ENCODE measurements at places on chromosomes 1 and 21.

DNA sequence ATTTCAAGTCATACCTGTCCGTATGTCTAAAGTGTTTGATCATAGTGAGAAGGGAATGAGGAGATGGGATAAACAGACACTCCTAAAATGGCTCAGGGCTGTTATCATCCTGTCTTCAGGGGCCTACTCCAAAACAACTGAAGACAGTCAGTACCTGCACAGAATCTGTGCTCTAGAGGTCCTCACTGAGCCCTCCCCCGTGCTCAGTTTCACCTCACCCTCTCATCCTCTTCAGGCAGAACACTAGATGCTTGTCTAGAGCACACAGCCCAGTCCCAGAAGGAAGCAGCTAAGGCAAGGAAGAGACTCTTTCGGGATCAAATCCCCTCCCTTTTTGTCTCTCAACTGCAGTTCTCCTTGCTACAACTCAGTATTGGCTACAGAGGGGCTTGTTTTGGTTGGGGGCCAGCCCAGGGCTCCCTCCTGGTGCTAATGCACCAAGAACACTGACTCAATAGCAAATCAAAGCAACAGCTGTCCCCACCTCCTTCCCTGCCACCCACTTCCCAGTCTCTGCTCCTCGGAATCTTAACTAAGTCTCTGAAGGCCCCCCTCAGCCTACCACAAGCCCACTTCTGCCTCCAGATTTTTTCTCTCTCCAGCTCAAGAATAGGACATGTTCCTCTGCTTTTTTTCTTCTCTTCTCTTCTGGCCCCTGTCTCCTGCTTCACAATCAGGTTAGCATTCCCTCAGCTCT is 10.1 kb downstream of the CADM3 start:
- no peak for DNase-seq

- no peak for DNase-seq
Measured at GRCh38 chr1:31648641-31649357, 4.1 kb upstream of the PEF1 start.

DNA sequence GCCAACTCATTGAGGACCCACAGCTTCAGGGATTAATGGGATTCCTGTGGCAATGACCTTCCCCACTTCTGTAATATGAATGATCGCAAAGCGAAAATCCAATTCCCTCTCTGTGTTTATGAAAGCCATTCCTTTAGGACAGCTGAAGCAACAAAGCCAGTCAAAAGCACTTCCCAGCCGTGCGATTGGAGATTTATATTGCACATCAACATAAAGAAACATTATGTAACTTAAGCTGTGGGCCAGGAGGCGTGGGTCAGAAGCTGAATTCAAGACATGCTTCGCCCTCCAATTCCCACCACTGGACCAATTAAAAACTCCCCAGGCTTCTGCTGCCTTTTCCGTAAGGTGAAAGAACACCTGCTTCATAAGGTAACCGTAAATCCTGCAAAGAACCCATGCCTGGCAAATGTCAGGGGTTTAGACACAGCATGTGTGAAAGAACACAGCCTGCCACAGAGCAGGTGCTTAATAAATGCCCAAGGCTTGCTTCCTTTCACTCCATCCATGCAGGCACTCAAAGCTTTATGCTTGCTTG is 138.9 kb upstream of the SOD1 start:
- no peak for DNase-seq

- DNase-seq: no peak
Measured at GRCh38 chr1:42013881-42014470, 95.3 kb upstream of the HIVEP3 start.

GRCh38 chr1:176032040-176032645 is 174.9 kb downstream of the COP1 start:
- no peak for DNase-seq

GRCh38 chr1:4696161-4696745 is 41.8 kb downstream of the AJAP1 start:
- no peak for DNase-seq

- peak; percentile 4 for DNase-seq
Measured at GRCh38 chr1:170562646-170563338, 30.8 kb downstream of the GORAB start.

DNA sequence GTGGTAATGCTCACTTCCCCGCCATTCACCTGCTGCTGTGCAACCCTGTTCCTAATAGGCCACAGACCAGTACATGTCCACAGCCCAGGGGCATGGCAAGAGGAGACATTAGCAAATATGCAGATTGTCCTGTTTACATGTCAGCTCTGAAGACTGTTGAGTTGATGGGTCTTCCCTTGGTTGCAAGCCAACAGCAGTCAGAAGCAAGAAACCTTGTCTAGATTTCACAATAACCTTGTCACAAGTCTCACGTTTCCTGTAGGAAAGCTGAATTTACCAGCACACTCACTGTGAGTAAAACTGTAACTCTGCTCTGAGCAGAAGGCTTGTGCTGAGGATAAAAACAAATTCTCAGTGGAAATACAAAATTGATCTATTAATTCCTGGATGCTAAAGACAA is 195.1 kb downstream of the HLX start:
- DNase-seq: no peak

DNA sequence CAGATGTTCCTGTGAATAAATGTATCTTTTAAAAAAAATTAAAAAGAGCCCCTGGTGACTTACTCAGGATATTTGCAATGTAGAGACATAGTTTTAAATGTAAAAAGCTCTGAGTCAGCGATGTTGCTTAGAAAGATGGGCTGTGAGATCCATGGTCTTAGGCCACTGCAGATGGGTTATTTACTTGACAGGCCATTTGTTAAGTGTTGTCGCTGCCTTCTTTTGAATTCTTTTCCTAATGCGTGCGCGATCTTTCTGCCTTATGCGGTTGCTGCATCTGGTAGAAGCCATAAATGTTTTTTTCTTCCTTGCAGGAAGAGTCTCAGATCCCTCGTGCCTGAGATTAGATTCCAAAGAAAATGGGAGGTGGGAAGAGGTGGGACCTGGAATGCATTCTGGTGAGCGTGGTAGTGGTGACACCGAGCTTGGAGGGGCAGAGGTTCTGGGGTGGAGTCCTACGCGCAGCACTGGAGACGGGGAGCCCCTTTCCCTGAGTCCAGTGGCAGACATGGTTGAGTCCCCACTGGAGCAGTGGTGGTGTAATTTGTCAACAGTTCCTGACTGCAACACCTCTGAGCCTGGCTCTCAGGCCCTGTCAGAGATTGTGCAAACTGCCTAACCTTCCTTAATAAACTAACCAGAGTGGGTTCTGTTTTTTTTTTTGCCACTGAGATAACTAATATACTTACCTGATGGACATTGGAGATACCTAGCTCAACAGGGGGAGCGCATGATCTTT is 197.2 kb downstream of the HHAT start:
- no peak for DNase-seq

DNA sequence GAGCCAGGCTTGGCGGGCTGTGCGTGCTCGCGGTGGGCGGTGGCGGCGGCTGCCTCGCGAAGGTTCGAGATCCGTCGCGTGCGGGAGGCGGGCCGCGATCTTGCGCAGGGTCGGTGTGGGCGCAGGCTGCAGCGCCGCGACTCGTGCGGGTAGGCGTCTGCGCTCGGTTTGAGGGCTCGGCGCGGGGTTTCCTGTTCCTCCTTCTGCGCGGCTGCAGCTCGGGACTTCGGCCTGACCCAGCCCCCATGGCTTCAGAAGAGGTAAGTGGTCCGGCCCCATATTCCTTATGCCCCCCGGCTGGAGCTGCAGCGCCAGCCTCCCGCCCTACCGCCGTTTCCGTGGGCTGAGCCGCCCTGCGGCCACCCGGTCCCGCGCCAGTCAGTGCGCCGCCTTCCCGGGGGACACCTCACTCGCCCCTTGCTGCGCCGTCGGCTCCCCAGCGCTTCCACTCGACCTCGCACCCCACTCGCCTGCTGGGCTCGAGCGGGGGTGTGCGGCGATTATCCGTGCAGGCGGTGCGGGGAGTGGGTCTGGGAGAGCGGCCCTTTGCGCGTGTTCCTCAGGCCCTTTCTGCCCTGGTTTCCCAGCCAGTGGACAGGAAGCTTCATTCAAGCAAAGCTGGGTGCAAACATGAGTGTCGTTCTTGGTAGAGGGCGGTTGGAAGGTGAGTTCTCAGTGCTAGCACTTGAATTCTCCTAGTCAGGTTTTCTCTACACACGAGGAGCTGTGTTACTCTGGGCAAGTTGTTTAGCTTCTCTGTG is at the start of gene CACYBP:
Gene CACYBP, plus strand, starts transcription at position 12 of the 761 bp plus-strand sequence. Its CDS starts 234 bp downstream, at position 246.
- peak; percentile 16 for DNase-seq

DNA sequence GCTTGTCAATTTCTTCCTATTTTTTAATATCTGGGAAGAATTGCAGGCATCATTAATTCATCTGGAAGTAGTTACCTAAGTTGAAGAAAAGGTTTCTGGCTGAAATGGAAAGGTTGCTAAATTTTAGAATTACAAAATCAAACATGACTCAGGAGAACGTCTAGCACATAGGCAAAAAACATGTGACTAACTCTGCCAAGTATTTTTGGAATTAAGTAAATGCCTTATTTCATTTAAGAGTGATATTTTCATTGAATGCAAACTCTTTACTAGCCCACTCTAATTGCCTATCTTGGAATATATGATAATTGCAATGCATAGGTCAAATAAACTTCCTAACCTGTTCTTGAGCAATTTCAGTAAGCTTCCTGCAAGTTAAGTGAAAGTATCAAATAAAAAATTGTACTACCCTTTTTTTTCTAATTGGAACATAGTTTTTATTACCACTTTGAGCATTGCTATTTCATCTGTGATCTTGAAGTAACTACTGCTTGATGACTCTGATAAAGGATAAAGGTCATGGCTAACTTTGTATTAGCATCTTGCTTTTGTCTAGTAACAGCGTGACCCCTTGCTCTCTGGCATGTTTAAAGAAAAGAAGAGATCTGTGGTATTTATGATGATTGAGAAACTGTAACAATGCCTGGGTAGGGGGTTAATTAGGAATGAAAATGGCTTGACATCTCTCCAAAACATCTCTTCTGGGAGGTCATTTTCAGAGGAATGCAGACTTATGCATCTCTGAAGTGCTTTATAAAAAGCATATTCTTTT is 208.3 kb upstream of the NCAM2 start:
- no peak for DNase-seq

DNA sequence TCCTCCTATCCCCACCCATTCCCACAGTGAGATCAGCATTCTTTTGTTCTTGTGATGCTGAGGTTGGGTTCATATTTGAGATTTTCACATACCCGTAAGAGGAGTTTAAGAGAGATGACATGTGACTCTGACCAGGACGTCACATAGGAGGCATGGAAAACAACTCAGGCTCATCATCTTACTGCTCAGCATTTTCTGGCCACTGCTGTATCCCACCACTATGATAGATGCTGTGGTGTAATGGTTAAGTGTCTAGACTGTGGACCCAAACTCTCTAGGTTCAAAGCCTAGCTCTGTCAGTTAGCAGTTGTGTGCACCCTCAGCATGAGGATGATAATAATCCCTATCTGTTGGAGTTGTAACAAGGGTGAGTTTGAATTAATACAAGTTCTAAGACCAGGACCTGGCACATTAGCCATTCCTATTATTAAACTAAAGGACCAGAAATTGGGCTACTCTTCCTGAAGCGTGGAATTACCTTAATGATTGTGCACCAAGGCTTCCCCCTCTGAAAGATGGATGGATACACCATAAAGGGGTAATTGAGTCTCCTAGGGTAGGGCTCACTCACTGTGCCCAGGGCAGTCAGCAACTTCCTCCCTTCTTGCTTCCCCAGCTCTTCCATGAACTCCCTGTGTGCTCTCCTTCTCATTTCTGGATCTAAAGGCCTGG is 40.9 kb downstream of the LGR6 start:
- DNase-seq: no peak

Data from activated CD4-positive, alpha-beta T cell treated with anti-CD3 and anti-CD28 coated beads, Interleukin-2, amount 50 U/mL, for 24 hours (primary cell).